ENCODE measurements at places on chromosomes 1 and 21.

DNA sequence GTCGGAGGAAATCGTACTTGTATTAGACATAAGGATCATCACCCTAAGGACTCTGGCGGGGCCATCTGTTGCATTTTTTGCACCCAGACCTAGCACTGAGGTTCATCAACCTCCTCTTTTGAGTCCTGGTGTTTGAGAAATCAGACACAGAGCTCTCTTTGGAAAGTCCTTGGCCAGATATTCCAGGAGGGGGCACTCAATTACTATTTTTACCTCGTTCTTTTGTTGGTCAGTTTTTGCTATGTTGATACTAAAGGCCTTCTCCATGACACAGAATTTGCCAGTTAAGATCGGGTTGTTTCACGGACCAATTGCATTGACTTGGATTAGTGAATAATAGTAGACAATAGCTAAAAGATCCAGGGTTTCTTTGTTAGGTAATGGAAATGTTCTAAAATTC lies 711.2 kb downstream of the KCNT2 start:
- no peak for DNase-seq

- no peak for DNase-seq
Measured at GRCh38 chr21:41615613-41616012, 107.7 kb upstream of the TMPRSS2 start.

- no peak for DNase-seq
Measured at GRCh38 chr1:26493267-26493666, 21.0 kb downstream of the HMGN2 start.

DNA sequence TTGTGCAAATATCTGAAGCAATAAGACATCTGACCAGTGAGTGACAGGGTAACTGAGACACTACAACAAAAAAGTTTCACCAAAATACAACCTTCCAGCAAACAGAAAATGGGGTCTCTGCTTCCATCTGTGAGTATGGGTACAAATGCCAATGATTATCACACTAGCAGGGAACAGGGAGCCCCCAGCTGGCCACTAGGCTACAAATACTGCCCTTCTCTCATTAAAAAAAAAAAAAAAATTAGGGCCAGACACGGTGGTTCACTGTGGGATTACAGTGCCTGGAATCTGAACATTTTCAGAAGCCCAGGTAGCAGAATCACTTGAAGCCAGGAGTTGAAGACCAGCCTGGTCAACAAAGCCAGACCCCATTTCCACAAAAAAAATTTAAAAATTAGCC lies 48.4 kb upstream of the EDARADD start:
- DNase-seq = no peak

GRCh38 chr1:26537951-26538352 lies 8.4 kb downstream of the RPS6KA1 start:
- no peak for DNase-seq

Data from chondrocyte (in vitro differentiated cells).